ENCODE measurements at places on chromosomes 1 and 21.

- DNase-seq: no peak
These were observed 11.6 kb upstream of the CD247 start for GRCh38 chr1:167529829-167530474.

DNA sequence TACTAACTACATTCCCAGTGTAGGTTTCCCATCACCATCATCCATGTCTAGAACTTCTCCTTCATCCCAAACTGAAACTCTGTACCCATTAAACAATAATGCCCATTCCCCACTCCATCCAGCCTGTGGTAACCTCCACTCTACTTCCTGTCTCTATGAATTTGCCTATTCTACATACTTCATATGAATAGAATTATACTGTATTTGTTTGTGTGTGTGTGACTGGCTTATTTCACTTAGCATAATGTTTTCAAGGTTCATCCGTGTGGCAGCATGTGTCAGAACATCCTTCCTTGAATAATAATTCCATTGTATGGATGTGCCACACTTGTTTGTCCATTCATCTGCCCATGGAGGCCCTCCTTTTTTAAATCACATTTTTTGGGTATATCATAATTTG lies 35.7 kb downstream of the ATP2B4 start:
- DNase-seq: no peak

DNA sequence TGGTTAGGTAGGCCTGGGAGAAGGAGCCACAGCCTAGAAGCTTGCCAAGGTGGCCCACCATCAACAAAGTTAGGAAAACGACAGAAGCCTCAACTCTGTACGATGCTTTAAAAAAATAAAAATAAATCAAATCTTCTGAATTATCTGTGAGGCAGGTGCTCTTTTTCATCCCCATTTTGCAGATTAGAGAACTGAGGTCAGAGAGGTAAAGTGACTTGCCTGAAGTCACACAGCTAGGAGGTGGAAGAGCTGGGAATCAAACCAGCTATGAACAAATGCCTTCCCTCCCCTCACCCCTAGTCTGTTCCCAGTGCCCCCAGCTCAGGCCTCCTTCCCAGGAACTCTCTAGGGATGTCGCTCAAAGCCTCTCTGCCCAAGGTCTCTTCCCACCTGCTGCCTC lies 30.4 kb downstream of the EPHA2 start:
- DNase-seq: no peak

DNA sequence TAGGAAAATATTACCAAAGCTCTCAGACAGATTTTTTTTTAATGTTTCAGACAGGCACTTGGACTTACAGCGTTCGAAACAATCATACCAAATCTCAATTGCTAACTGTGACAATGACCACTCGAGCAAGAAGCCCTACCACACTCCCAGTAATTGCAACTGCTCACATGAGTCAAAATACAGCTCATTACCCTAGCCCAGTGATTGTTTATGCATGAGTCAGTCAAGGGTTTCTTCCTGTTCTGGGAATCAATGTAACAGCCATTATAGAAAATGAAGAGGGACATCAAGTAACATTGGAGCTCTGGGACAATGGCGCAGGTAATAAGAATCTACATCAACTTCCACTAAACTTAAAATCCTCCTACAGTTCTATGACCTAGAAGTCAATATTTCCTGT lies 56.1 kb upstream of the SH3GLB1 start:
- DNase-seq: no peak

- no peak for DNase-seq
These were observed 749 bp downstream of the IBA57 start for GRCh38 chr1:228166170-228166936.

- no peak for DNase-seq
These were observed 3.5 kb upstream of the FCMR start for GRCh38 chr1:206925106-206925736.

DNA sequence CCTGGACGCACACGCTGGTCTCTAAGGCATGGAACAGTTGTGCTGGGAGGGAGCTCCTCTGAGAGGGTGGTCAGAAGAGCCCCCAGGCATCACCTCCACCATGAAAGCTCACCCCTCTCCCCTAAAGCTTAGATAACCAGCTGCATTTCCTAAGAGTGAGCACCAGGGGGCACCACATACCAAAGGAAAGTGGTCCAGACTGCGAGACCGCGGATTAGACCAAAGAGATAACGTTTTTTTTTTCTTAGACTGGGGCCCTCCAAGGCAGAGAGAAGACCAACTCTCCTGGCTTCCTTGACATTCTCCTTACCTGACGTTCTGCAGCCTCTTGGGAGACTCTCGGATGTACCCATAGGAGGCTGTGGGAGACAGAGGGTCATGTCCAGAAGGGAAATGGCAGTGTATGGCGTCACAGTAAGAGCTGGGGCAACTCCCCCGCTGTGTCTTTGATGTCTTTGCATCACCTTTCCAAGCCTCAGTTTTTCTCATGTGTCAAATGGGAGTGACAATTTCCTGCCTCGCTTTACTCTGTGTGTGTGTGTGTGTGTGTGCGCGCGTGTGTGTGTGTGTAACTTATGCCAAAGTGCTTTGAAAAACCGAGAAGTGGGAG lies 12.3 kb upstream of the IFNLR1 start:
- DNase-seq: peak; percentile 80

DNA sequence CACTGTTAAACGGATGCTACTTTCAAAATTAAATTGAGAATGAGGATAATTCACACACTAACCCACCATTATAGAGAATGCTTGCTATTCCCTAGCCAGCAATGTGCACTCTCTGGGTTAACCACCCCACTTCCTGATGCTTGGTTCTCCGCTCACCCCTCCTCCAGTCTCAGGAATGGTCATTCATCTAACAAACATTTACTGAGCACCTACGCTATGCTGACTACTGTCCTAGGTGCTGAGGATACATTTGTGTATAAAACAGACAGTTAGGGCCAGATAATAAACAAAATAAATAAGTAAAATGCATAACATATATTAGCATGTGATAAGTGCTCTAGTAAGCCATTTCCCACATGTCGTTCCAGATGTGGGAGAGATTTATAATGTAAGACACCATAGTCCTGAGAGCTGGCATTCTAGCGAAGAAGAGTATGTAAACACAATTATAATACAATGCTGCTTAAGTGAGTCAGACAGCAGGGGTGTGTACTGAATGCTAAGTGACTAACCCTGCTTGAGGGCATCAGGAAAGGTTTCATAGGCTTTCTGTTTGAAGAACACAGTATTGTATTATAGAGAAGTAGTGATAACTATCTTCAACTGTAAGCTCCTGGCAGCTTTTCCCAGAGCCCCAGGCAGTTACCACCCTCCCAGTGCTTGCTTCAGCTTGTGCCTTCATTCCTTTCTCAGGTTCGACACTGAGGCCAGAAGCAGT lies 126.7 kb upstream of the CACHD1 start:
- no peak for DNase-seq

GRCh38 chr1:222464841-222465210 lies 83.1 kb downstream of the HHIPL2 start:
- DNase-seq: peak; percentile 82

DNA sequence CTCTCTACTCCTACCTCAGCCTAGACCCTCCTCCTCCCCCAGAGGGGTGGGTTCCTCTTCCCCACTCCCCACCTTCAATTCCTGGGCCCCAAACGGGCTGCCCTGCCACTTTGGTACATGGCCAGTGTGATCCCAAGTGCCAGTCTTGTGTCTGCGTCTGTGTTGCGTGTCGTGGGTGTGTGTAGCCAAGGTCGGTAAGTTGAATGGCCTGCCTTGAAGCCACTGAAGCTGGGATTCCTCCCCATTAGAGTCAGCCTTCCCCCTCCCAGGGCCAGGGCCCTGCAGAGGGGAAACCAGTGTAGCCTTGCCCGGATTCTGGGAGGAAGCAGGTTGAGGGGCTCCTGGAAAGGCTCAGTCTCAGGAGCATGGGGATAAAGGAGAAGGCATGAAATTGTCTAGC lies 21.6 kb upstream of the VPS13D start:
- DNase-seq: no peak

- DNase-seq: no peak
These were observed 54.7 kb downstream of the ASH1L start for GRCh38 chr1:155507945-155508344.

DNA sequence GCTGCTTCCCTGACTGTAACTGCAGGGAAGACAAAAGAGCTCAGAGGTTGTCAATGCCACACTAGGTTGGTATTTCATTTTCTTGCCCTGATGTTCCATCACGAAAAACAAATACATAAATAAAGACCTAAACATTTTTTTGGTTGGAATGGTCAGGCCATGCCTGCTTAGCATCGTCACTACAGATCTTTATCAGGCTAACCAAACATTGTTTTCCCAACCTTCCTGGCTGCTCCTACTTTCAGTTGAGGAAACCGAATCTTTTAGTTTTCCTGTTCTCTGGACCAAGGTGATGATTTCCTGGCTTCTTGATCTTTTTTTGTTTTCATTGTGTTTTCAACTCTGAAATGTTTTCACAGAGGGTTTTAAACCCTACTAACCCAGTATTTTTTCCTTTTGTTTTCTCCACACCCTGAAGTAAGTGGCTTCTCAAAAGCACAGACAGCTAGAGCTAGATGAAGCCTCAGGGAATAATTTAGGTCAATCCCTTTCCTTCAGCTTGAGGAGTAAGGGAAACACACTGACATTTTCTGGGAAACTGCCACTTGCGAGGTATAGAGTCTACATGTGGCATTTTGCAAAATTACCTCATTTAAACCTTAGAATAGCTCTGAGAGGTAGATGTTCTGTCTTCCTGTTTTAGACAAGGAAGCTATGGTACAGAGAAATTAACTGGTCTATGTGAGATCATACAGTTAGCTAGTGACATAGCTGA lies 67.2 kb upstream of the CNN3 start:
- DNase-seq: no peak

GRCh38 chr1:151238467-151238739 lies 16.1 kb upstream of the PSMD4 start:
- DNase-seq: no peak

DNA sequence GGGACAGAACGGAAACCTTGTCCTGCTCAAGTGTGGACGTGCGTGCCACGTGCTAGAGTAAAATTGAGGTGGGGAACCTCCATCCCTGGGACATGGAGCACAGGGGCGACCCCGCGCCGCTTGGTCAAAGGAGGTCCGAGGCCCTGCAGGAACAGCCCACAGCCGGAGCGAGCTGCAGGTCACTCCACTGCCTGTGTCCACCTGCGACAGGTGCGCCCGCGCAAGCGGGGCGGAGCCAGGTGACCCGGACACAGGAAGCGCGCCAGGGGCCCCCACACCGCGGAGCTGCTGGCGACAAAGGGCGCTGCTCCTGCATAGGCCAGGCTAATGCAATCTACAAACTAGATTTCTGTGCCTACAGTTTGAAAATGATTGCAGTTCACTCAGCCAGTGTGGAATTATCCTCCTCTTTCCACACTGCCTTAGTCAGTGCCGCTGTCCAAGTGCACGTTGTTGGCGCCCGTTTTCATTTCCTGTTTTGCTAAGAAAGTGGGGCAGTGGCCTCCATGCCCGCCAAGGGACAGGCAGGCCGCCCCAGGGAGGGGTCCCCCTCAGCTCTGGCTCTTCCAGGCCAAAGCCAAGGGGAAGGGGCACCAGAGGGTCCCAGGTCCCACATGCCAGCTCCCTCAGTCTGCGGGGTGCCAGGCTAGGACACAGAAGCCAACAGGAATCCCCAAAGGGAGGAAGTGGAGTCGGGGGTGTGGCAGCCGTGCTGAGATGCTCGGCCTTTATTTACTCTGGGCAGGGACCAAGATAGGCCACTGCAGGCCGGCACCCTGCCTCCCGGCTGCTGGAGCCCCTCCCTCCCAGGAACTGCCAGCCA lies 4.3 kb upstream of the NADK start:
- peak; percentile 53 for DNase-seq

- no peak for DNase-seq
These were observed 68.3 kb upstream of the ST6GALNAC3 start for GRCh38 chr1:76006234-76006633.

DNA sequence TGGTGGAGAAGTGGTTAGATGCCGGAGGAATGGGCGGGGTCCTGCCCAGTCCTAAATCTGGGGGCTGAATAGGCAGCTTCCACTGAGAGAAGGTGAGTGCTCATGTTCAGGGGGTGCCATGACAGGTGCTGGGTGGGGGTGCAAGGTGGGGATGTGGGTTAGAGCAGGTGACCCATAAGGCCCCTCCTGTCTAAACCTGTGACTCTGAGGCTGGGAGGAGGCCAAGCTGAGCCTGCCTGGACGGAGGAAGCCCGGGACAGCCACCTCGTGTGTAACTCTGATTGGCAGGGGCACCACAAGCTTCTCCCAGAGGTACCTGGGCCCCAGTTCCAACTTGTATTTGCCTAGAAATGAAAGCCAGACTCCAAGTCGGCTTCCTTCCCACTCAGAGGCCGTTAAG lies 10.7 kb downstream of the GPR157 start:
- no peak for DNase-seq

DNA sequence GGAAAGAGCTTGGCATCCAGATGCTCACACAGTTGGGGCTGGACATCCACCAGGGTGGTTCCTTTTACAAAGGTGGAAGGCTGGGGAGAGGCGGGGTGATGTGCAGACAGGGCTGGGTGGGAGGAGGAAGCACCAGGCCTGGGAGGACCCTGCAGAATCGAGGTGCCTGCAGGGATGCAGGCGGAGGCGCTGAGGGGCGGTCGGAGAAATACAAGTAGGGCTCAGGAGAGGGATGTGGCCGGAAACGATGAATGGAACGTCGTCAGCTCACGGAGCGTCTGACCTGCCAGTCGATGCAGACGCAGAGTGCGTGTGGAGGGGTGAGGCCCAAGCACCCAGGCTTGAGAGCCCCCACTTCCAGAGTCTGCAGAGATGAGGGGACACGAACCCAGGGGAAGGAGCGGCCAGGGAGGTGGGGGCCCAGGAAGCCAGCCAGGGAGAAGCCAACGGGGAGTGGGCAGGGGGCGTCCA lies 63.4 kb downstream of the TRIM11 start:
- peak; percentile 12 for DNase-seq

DNA sequence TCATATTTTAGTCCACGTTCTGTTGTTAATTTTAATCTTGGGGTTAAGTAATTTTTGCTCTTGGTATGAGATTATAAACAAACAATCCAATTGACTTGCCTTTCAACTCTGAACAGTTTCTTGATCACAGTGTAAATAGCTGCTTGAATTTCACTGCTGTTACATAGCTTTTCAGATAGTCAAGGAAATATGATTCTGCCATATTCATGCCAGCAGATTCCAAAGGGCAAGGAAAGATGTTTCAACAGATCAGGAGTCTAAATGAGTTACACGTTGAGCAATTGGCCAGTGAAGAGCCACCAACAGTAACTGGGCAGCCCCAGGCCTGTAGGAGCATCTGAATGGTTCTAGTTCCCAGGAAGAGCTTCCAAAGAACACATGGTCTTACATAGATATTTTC lies 93.6 kb downstream of the LEPR start:
- DNase-seq: no peak

DNA sequence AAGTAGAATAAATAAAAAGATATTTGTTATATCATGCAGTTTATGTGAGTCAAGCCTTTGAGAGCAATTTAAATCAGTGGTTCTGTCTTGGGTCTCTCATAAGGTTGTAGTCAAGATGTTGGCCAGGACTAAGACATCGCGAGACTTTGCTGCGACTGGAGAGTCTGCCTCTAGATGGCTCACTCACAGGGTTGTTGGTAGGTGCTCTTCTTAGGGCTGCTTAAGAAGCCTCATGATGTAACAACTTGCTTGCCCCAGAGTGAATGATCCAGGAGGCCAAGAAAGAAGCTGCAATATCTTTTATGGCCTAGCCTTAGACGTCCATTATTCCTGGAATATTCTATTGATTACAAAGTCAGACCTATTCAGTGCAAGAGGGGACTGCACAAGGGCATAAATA lies 73.1 kb upstream of the CACHD1 start:
- no peak for DNase-seq

GRCh38 chr1:99149952-99150351 lies 114.3 kb upstream of the PLPPR4 start:
- no peak for DNase-seq
